HS-5 (cell line): ENCODE measurements at places on chromosomes 7 and 10.

- no peak for DNase-seq
Measured at GRCh38 chr7:100102950-100103840, 1.8 kb downstream of the AP4M1 start.

DNA sequence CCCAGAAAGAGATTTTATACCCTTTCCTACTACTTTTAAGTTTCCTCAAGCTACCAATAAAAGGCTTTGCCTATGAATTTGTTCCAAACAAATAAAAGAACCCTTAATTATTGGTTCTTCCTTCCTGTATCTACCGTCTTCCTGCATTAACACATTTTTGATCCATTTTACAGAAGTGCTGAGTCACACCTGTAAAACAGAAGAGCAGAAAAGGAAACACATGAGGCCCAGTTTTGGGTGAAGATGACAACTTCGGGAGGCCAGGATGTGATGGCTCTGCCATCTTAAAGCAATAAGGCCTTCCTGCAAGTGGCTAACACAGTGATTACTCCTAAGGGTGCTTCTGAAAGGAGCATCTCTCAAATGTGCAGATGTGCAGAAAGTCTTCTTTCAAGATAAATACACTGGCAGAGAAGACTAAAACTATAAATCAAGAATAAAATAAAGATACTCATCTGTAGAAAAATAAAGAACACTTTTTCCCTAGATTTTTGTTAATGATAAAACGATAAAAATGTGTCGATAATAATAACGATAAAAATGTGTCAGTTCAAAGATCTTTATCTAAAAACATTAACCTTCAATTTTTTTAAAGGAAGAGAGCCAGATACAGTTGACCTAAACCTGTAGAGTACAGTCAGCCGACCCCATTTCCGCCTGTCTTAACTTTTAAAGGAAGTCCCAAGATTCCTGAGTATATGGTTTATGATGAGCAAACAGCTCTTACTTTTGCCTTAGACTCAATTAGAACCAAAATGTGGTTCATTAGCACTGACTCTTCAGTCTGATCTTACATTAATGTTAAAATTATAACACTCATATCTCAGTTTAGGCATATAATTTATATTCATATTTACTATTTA, 108.6 kb downstream of the UBE2H start:
- no peak for DNase-seq

DNA sequence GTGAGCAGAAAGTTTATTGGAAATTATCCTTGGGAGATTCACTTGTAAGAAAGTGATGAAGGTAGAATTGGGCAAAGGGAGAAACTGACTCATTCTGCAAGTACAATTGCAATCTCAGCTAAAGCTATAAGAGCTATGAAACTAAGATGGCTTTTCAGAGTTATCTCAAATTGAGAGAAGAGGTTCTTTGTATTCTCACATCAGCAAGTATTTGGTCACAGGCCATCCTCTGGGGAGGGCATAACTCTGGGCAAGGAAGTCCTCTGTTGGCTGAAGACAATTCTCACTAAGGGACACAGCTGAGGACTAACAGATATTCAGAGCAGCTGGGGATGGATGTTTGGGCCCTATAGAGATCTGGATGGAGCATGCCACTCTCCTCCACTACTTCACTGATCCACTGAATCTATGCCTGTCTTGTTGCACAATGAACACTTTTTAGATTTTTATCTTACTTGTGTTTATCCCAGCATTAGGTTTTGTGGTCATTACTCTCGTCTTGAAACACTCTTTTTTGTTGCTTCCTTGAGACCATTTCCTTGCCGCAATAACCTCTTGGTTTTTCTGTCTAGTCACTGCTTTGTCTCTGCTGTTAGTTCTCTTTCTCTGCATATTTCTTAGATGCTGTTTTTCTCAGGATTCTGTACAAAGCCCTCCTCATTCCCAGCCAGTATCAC, 115.1 kb downstream of the GNAI1 start:
- no peak for DNase-seq

- no peak for DNase-seq
Measured at GRCh38 chr7:118615-119391, 73.6 kb upstream of the FAM20C start.

GRCh38 chr7:54838175-54838910, 79.3 kb upstream of the SEC61G start:
- no peak for DNase-seq

DNA sequence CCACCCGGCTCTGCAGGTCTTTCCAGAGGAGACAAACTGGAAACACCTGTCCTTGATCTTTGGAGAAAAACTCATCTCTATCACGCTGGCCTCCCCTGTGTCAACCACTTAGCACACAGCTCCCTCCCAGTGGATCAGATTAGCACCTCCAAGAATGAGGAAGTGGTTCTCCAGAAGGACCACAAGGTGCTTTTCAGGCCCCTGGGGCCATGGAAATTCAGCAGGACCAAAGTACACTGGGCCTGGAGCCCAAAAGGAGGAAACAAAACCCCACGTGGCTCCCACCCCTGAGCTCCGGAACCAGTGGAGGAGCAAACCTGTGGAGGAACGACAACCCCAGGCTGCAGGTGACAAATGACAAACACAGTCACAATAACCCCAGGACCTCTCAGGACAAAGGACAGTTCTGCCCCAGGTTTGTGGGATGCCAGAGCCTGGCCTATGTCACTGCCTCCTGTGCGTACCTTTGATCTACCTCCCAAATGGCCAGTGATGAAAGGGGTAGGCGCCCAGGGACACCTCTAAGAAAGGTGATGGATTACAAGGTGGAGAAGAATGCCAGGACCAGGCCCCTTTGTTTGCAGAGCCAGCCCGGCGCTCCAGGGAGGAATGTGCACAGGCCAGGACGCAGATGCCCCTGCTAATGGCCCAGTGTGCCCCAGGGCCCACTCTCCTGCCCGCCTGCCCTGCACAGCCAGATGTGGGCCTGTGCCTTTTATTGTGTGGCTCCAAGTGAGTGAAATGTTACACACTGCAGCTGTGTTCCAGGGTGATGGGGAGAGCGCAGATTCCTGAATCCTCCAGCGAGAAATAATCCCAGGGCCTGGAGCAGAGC, 5.7 kb downstream of the TNS3 start:
- no peak for DNase-seq

GRCh38 chr7:16315280-16315679, 106.1 kb downstream of the CRPPA start:
- no peak for DNase-seq

DNA sequence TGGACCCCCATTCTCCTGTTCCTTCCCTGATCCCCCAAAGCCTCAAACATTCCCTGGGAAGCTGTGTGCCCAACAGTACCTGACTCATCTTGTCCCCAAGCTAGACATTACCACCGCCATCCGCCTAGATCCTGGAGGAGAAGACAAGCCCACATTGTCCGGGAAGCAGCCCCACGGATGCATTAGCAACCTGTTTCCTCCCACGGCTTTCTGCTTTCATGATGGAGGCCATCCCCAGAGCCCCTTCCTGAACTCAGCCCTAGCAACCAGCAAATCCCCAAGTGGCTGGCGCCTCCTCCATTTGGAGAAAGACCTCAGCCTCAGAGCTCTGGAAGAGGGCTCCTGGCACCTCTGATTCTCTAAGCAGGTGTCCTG, 2.3 kb upstream of the SLC29A3 start:
- no peak for DNase-seq
